ENCODE measurements at places on chromosomes 16 and 17.

DNA sequence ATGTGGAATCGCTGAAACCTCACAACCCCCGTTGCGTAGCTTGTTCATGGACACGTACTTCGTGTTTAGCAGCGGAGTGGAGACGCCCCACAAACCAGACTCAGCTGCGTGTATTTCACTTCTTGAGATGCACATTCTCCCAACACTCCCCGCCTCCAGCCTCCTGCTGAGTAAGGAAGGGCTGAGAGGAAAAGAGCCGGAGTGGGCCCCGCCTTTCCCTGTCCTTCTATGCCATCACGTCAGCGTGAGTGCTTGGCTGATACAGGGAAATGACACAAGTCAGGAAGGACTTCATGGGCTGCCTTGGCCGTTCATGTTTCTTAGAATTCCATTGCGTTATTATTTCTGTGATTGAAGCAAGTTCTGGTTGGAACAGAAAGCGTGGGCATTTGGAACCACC is 68.6 kb upstream of the CBX4 start:
- DNase-seq, result no peak

DNA sequence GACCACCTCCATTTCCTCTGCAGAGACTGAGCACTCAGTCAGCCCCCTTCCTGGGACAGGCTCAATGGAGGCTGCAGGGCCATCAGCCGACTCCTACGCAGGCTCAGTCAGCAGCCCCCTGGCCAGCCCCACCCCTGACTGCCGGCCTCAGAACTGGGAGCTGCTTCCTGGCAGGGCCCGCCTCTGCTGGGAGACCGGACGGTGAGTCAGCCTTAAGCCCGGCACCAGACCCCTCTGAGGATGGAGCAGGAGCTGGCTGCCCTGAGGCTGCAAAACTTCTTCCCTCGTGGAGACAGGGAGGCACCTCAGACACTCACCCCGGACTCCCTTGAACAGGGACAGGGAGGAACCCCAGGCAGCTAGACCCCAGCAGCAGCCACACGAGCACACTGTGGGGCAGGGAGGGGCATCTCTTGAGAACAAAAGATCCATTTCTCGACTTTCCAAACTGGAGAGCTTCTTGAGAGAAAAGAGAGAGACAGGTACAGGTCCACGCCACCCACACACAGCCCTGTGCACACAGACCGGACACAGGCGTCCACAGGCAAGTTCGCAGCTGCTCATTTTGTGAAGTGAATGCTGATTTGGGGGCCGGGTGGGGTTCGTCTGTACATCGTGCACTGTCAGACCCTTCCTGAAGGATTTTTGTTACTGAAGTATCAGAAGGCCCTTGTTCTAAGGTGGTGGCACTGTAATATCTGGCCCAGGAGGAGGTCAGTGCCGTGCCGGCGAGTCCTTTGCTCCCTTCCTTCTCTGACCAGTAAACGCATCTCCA is 1.3 kb upstream of the TUBB3 start:
- DNase-seq, result peak; percentile 90

GRCh38 chr16:9123871-9124270 is 32.4 kb downstream of the HAPSTR1 start:
- peak; percentile 70 for DNase-seq

DNA sequence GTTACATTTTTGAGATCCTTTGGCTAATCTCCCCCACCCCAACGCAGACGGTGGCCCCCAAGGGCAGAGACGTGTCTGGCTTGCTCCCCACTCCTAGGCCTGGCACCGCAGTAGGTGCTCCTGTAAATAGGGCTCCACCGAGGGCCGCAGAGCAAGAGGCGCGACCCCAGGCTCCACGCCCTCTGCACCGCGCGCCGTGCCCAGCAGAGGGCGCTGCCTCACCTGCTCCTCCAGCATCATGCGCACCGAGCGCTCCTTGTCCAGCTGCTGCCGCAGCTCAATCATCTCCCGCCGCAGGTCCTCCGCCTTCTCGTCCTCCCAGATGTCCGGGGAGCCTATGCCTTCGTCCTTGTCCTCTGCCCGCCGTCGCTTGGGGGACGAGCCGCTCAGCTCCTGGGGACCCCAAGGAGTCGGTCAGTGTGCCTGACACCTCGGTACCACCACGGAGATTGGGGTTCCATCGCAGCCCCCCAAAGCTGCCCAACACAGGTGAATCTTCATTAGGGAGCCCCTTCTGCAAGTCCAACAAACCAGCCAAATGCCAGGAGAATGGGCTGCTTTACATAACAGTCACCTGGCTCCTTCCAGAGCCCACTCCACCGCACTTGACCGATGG is 11.2 kb downstream of the TFAP4 start:
- no peak for DNase-seq

- no peak for DNase-seq
Observed at GRCh38 chr16:75244225-75244809, 7.1 kb downstream of the BCAR1 start.

DNA sequence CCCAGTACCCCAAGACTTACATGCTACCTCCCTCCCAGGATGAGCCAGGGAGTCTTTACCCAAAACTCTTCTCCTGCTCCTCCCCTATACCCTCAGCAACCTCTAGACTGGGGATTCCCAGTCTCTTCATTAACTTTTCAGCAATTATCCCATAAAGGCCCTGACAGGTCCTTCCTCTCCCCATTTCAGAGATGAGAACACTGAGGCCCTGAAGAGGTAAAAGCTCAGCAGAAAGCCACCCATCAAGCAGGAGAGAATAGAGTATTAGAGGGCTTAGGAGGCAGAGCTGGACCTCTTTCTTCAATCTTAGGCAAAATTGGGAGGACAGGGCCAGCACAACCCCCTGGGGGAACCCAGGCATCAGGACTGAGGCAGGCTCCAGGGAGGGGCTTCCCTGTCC is 5.9 kb upstream of the SP6 start:
- DNase-seq, result no peak

GRCh38 chr17:3772764-3773163 is 28.2 kb downstream of the ITGAE start:
- no peak for DNase-seq

DNA sequence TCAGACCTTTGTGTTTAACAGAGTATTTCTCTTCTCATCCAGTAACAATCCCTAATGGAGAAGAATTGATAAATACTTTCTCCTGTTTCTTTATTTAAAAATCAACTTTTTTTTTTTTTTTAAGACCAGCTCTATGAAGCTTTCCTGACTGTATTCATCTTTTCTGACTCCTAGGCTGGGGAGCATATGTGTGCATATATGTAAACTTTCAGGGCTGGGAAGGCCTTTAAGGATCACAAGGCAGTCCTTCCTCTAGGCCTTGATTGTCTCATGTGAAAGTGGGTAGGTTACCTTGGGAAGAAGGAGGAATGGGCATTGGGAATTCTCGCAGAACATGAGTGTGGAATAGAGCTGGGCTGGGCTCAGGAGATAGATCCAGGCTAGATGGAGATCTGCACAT is 292.9 kb upstream of the SALL1 start:
- no peak for DNase-seq

- DNase-seq, result no peak
Observed at GRCh38 chr16:86723689-86724088, 145.3 kb downstream of the FOXL1 start.

GRCh38 chr17:79721993-79722671 is 8.6 kb upstream of the ENPP7 start:
- no peak for DNase-seq

DNA sequence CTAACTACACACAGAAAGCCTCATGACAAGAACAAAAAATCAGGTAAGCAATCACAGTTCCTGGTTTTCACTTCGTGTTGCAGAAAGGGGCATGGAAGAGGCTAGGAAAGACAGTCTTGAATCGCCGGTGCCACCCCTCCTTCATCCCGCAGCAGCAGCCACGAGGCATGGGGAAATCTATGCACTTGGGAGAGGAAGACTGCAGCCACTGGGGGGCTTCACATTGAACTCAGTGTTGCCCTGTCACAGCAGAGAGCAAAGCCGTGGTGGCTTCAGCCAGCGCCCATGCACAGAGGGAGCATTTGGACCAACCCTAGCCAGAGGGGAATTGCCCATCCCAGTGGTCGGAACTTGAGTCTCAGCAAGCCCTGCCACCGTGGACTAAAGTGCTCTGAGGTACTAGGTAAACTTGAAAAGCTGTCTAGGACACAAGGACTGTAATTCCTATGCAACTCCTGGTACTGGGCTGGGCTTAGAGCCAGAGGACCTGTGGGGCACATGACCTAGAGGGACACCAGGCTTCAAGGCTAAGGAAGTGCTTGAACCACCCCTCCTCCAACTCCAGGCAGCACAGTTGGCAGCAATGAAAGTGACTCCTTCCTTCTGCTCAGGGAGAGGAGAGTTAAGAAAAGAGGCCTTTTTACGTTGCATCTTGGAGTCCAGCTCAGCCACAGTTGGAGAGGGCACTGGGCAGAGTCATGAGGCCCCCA is 35.2 kb upstream of the ATP2C2 start:
- no peak for DNase-seq

DNA sequence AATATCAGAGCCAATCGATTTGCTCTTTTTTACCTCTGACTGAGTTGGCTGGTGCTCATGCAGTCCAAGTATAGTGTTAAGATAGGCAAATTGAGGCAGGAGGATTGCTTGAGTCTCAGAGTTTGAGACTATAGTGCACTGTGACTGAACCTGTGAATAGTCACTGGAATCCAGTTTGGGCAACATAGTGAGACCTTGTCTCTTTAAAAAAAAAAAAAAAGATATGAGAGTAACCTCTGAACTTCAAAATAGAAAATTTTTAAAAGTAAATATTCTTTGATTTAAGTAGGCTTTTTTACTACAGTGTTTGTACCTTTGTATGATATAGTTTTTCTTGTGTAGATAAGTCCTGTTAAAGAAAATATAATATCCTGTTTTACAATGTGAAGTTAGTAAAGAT is 3.4 kb downstream of the CCP110 start:
- no peak for DNase-seq

DNA sequence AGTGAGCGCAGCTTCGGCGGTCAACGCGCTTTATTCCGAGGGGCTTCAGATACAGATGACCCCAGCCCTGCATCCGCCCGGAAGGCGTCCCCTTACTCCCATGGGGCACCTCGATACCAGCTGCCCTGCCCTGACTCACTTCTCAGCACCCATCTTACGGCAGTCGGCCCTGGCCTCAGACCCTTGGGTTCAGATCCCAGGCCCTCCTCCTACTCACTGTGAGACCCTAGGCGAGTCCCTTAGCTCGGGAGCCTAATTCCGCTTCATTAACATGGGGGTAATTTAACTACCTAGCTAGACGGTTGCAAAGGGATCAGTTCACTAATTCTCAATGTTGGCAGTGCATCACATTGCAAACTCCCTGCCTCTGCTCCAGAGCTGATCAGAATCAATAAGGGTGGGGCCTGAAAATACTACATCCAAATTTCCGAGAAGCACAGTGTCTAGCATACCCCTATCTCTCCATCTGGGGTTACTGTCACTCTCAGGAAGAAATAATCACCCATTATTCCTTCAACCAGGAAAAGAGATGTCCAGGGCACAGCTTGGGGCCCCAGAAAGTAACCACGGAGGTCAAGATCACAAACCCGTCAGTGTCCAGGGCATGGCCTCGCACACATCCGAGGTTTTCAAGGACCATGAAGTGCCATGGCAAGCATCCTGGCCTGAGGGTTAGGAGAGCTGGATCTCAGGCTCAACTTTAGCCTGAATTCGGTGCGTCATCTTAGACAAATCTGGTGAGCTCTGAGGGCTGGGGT is 415 bp upstream of the FLOT2 start:
- no peak for DNase-seq

Data from RWPE1 (cell line).